ENCODE measurements at places on chromosomes 12 and 14.

- DNase-seq, result no peak
Measured at GRCh38 chr14:35336494-35337268, 44.5 kb downstream of the PSMA6 start.

DNA sequence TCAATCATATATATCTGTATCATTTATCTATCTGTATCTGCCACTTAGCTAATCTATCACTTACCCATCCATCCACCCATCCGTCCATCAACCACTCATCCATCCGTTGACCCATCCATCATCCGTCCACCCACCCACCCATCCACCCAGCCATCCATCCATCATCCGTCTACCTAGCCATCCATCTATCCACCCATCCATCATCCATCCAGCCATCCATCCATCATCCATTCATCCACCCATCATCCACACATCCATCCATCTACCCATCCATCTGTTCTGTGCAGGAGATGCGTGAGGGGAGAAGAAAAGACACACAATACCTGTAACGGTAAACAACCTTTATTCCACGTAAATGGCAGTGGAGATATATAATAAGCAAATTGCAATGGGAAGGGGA, 20.2 kb downstream of the NOC4L start:
- DNase-seq, result no peak

GRCh38 chr12:106113042-106113441, 25.7 kb downstream of the NUAK1 start:
- DNase-seq, result no peak

GRCh38 chr12:11991604-11992003, 79.1 kb upstream of the BCL2L14 start:
- no peak for DNase-seq

GRCh38 chr12:74641694-74642093, 104.1 kb downstream of the ATXN7L3B start:
- DNase-seq, result no peak

DNA sequence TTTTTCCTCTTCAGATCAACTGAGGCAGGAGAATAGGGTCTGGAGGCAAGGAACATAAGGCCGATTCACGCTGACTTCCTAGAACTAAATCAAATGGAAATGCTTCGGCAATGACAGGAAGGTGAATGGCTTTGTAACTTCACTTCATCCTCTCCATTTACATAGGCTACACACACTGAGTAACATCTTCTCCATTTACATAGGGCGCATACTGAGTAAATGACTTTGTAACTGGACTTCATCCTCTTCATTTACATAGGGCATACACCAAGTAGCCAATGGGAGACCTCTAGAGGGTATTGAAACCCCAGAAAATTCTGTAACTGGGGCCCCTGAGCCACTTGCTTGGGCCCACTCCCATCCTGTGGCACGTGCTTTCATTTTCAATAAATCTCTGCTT, 71.0 kb upstream of the CPSF6 start:
- no peak for DNase-seq

DNA sequence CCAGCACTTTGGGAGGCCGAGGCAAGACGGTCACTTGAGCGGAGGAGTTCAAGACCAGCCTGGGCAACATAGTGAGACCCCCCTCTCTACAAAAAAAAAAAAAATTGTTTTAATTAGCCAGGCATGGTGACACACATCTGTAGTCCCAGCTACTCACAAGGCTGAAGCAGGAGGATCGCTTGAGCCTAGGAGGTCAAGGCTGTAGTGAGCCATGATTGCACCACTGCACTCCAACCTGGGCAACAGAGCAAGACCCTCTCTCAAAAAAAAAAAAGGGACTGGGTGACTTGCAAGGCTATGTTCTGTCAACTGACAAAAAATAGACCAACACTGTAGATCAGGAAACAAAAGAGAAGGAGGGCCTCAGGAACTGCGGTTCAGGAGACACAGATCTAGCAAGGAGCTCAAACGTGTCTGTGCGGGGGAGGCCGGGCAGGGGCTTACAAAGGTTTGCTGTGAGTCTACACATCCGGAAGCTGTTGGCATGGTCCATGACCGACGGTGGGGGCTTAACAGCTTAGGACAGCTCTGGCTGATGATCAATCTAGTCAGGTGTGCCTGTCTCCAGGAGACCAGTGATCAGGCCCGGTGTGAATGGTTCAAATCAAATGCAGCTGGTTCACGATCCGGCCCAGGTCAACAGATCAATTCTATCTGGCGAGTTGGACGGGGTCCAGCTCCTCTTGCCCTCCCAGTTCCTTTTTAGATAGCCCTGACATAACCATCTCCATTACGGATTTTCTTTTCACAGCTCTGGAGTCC, 31.7 kb upstream of the INF2 start:
- DNase-seq, result no peak

- DNase-seq, result no peak
Measured at GRCh38 chr12:99619389-99620158, 28.0 kb upstream of the GARIN6 start.

DNA sequence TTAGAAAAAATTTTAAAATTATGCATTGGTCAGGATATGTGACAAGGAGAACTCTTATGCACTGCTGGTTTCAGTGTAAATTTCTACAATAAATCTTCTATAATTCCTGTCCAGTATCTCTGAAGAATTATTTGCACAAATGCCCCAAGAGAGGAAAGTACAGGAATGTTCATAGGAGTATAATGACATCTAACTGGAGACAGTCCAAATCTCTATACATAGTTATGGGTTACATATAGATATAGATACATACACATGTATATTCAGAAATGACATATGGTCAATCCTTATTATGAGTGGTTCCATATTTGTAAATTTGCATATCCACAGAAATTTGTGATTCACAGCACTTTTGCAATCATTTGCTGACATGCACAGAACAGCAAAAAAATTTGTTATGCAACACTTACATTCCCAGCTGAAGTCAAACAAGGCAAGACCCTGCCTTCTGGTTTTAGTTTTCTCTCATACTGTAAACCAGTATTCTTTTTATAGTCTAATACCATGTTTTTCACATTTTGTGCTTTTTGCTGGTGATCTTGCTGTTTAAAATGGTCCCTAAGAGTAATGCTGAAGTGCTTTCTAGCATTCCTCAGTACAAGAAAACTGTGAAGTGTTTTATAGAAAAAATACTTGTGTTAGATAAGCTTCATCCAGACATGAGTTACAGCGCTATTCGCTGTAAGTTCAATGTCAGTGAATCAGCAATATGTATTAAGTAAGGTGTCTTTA, 103.8 kb downstream of the SLC16A7 start:
- no peak for DNase-seq

DNA sequence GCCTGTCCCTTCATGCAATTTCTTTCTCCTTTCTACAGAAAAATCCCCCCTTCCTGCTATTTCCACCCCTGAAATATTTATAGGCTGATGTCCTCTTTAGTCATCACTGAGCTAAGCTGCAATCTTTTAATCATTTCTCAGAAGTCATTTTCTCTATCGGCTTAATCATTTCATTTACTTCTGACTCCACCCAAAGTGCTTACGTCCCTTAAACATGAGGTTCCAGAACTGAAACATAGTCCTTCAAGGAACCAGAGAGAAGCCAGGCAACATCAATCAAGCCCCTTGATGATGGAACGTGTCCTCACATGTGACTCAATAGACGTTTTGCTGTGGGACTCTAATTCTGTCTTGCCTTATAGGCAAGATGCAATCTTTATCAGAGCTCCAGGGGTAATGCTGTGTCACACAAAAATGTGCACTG, 148.7 kb upstream of the KRR1 start:
- peak; percentile 97 for DNase-seq

DNA sequence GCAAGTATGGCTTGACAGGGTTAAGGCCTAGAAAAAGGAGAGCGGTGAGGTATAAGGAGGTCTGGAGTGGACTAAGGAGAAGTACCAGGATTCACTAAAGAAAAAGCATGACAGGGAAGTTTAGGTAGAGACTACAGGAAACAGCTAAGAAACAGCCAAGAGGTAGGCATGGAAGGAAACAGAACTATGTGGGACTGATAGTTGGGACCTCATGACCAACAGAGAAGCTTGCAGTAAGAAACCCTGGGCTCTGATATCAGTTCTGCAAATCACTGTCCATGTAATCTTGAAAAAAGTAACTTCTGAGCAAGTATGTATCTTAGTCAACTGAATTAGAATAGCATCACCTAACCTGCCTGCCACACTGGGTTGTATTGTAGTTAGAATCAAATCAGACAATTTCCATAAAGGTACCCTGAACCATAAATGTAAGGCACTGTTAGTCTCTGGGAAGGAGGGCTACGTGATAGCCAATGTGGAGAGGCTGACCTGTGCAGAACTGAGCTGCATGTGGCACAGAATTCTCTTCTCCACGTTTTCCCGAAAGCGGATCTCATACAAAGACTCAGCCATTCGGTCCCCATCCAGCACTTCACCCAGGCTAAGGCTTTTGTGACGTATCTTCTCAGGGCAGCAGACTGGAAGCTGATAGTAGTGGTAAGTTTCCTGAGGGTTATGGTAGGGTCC, 912 bp downstream of the TM9SF1 start:
- DNase-seq, result no peak

DNA sequence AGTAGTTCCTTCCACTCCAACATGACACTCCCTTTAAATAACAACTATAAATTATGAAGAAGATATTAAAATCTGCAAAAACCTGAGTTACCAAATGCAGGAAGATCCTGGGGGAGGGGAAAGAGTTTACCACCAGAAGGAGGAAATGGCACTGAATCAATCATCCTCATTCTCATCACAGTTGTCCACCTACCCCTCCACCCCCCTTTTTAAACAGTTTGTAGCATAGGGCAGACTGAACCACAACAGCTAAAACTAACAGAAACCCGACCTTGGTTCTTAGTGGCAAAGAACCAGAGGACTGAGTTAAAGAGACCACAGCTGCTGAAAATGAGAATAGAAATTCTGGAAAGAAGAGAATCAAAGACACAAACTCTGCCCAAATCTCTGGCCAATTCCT, 189.5 kb downstream of the MED13L start:
- DNase-seq, result no peak

- no peak for DNase-seq
Measured at GRCh38 chr12:41289501-41289900, 101.4 kb downstream of the PDZRN4 start.

DNA sequence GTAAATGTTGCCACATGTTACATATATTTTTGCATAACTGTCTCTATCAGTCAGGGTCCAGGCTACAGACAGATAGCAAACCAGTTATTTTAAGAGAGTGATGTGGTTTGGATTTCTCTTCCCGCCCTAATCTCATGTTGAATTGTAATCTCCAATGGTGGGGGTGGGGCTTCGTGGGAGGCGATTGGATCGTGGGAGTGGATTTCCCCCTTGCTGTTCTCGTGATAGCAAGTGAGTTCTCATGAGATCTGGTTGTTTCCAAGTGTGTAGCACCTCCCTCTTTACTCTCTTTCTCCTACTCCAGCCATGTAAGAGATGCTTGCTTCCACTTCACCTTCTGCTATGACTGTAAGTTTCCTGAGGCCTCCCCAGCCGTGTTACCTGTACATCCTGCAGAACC, 704.2 kb upstream of the TBX3 start:
- DNase-seq, result no peak

DNA sequence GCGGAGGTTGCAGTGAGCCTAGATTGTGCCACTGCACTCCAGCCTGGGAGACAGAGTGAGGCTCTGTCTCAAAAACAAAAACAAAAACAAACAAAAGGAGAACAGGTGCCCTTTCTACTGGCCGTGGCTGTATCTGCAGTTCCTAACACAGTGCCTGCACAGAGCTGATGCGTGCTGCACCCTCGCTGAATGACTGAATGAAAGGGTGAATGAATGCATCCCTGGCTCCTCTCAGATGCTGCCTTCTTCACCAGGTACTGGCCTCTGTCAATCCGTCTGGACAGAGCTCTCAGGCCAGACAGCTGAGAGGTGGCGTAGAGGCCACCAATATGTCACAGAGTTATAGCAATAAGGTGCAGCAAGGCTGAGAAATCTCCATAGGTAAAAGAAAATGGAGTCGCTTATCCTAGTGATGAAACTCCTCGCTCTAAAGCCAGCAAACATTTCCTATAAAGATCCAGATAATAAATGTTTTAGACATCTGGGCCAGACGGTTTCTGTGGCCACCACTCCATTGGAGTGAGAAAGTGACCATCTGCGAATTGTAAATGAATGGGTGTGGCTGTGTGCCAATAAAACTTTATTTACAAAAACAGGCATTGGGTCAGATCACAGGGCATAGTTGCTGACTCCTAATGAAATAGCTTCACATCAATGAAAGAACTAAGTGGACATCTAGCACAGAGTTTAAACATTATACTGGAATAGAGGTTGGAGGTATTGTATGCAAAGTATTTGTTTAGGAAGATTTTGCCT, 15.9 kb upstream of the FZD10 start:
- no peak for DNase-seq

DNA sequence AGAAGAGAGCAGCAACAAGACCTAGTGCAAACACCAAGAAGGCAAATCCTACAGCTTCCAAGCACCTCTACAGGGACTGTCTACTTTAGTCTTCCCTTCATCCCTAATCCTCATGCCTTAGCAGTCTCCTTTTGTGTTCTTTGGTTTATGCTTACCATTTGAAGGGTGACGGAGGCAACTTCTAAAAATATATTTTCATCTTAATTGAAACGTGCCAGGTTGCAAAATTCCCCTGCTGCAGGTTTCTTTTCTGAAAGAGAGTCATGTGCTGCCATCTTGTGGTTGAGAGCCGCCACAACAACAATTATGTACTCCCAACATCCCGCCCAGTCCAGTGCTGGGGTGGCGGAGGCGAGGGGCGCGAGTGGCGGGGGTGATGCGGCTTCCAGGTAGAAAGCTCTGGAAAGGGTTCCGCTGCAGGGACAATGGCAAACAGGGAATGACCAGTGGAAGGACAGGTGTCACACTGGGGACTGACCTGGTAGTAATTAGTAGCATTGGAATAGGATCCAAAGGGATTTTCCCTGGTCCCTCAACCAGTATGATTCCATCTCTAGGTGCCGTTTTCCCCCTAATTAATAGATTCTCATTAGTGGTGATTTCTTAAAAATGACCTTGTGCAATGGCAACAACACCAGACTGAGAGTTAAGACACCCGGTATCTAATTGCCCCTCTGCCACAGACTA, 80.3 kb upstream of the GNG2 start:
- no peak for DNase-seq

DNA sequence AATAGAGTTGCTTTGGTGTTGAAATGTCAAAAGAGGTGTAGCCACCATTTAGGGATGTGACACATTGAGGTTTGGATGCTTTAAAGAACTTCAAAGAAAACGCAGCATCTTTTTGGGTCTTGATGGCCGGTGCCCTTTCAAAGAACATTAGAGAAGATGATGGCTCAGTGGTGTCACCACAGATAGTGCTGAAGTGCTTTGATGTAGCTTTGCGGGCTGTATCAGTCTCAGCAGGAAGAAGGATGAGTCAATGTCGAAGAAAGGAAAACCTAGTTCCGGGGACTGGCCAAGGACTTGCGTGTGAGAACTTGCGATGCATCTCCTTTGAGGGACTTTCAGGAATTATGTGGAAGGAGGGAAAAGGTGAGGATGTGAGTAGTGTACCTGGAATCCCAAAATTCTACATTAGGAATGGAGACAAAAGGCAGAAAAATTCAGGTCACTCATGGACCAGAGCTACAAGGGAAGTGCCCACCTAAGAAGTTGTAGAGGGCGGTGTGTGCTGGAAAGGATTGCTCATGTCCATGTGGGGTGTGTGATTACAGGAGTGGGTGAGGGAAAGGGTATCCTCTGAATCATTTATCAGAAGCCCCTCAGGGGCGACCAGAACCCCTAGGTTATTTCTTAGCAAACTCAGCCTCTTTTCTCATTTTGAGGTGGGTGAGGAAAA, 39.7 kb upstream of the GZMB start:
- DNase-seq, result no peak

All from epithelial cell of prostate (primary cell).